ENCODE measurements at places on chromosomes 7 and 10.

GRCh38 chr10:84172467-84173356 is 889 bp upstream of the GPR15LG start:
- DNase-seq: no peak

DNA sequence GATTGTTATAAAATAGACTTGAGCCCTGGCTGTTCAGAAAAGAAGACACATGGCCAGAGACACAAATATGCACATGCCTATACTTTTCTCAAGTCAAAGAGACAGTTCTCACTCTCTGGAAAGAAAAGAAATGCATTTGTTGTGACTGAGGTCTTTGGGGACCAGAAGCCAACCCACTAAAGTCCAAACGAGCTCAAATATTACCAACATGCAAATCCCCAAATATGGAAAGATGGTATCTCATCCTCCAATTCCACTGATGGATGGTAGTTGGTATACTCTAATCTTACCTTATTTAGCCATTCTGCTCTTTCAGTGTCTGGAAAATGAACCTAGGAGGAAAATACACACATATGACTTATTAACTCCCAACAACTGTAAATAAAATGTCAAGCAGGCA is 30.6 kb downstream of the ESYT2 start:
- DNase-seq: no peak

DNA sequence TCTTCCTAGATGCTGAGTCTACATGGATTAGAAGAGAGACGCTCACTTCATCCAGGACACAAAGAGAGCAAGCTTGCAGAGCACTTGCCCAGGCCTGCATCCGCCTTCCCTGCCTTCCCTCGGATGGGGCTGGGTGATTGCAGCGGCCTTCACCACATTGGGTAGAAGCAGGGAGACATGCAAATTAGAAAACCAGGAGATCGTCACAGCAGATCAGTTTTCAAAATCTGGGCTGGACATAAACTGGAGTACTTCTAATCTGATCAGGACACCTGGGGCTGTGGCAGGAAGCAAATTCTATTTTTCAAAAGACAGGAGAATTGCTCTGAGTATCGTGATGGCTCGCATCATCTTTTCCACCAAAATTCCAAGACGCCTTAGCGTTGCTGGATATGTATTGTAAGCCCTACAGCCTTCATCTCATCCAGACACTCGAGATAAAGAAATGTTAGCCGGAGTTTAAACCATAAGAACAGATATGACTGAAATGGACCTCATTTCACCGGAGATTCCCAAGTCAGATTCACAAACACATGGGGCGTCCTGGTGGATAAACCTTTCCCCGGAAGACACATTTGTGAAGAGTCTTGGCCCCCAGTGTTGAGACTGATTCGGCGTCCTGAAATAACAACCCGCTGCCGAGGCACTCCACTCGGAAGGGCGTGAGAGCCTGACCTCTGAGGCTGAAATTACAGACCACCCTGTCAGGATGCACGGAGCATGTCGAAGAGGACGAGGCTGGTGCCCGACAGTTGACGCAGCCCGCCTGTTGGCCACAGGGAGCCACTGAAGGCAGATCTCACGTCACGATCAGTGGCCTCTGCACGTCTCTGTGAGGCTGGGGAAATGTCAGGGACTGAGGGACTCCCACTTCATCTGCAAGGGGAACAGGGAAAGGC is 91.2 kb upstream of the PARD3 start:
- DNase-seq: no peak

GRCh38 chr10:71516890-71517289 is 120.2 kb downstream of the CDH23 start:
- DNase-seq: no peak

GRCh38 chr10:118028619-118029018 is 18.1 kb downstream of the RAB11FIP2 start:
- no peak for DNase-seq

DNA sequence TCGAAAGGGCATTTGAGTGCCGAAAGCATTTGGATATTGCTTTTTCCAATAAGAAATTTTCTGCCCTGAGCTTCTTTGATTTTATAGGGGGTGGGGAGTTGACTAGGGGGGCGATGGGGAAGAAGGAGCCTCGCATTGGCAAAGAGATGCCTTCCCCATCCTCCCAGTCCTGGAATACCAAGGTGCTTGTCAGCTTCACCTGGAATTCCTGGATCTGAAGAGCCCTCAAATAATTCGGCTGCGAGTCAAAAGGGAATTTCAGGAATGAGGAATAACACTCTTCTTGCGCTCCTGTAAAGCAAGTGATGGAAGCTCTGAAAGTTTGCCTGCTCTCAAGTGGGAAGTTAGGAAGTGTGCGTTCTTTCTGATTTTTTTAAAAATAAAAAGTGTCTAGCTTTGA is 7.3 kb downstream of the NXPH1 start:
- DNase-seq: no peak

DNA sequence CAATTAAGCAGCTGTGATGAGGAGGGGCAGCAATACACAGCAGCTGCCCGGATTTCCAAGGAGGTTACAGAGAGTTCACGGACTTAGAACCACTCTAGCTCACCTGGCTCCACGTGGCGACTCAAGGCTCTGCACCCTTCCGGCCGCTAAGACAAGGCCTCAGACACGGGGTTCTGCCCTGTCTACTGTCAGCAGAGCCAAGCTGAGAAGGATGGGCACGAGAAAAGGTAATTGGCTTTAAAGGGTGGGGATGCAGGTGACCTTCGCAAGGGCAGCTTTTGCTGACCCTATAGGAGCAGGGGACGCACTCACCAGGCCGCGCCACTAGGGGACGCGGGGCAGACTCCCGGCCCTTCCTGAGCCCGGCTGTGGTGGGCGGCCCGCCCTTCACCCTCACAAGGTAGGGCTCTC is 152.4 kb downstream of the KIF20B start:
- no peak for DNase-seq

DNA sequence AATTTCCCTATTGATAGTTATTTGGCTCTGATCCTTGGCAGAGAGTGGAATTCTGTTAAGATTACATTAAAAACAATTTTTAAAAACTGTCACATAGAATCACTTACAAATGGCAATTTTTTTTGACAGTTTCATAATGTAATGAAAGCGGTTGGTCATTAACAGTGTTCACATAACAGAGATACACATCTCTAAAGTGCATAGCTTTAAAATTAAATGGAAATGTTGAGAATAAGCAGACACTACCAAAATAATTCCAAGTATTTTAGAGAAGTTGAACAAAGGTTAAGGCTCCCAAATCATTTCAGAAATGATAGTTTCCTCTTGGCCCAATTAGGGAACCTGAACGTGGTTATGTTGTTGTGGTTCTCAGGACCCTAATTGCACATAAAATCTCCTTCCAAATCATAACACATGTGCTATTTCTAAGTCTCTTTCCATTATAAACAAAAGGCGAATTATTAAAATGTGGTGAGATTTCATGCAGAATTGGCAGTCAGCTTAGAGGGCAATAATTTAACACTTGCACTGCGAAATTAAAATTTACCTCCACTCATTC is 528.9 kb upstream of the FZD8 start:
- DNase-seq: no peak

DNA sequence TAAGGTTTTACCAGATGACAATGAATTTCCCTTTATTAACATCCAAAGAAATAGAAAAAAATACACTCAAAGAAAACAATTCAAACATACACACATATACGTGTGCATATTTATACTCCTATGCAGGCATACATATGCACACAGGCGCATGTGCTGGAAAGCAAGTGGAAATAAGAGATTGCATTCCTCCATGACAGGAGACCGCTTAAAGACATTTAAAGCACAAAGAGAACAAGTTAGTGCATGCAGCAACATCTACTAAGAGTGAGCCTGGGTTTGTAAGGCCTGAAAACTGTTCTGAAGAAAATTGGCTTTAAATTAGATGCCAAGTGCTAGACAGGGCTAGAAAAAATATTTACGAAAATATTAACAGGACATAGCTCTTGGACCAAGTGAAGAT is 40.1 kb upstream of the PPP1R17 start:
- no peak for DNase-seq

DNA sequence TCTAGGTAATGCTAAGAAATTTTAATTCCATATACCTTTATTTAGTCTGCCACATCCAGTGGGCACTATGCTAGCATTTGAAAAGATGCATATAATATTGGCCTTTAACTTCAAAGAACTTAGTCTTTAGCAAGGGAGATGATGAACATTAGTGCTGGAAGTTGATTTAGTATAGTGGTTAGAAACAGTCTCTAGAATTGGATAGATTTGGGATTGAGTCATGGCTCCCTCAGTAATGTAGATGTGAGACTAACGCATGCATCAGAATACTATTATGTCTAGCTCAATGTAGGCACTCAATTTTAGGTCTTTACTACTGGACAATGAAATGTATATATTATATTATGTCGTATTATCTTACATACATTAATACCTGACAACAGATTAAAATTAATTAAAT is 5.8 kb downstream of the DKK1 start:
- no peak for DNase-seq

- DNase-seq: no peak
These were observed 129.6 kb downstream of the ATP6V0E2 start for GRCh38 chr7:150003304-150003810.

DNA sequence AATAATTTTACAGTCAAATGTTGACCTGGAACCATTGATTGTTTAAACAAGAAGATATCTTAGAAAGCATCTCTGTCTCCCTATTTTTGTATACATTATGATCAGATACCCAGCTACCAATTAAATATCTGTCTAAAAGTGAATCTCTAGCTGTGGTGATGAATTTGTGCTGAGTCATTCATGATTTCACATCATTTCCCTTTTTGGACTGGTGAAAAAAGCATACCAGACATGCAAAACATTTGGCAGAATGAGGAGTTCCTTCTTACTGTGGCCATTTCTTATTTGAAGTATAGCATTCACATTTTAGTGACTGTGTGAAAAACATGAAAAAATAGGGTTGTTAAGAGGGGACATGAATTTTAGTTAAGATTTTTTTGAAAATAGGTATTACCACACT is 98.0 kb upstream of the GATA3 start:
- DNase-seq: no peak

DNA sequence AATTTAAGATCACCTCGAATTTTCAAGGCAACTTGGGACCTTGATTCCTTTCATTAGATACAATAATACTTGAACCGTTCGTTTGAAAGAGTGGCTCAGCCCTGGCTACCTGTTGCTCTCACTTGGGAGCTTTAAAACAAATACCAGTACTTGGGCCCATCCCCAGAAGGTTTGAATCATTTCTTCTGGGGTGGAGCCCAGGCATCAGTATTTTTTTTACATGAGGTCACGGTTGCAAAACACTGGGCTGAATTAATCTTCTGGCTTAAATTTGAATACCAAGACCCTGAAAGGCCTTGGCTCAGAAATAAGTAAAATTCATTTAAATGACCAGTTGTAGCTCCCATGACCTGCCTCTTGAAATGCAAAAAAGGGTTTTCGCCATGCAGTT is 214.9 kb downstream of the CREB5 start:
- DNase-seq: no peak

DNA sequence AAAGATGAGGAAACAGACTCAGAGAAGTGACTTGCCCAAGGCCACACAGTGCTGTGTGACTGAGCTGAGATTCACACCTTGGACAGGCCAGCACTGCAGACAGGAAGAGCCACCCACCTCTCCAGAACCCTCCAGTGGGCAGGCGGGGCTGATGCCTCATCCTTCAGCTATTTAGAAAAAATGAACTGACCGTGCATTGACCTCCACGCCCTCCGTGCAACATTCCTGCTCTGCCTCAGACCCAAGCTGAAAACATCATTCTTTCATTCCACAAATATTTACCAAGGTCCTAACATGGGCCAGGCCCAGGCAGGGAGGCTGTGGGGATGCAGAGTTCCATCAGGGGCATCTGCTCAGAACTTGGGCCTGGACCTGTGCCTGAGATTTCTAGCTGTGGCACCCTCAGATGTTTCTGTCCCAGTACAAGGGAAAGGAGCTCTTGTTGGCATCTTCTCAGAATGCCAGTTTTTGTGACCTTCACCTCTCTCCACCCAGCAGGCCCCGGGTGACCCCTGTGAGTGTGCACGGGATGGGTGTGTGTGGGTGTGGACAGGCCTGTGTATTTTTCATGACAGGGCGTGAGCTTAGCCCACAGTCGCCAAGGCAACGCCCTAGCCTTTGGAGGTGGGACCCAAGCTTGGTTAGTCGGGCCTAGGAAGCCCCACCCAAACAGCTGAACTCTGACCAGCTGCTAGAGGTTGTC is 6.5 kb downstream of the VSIR start:
- no peak for DNase-seq

DNA sequence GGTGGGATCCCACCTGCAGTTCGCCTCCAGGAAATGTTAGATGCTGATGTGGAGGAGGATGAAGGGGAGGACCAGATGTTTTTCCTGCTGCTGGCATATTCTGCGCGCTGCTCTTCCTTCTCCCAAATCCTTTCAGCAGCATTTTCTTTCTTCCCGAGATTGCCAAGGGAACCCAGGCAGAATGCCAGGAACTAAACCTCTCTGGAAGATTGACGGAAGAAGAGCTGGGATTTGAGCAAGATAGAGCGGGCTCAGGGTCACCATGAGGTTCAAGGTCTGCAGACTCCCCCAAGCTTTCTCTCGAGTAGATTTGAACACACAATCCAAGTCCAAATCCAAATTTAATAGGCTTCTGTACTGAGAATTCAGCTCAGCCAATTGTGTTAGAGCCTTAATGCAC is 345.2 kb upstream of the C7orf33 start:
- DNase-seq: no peak

GRCh38 chr7:15131661-15132060 is 229.1 kb upstream of the DGKB start:
- DNase-seq: no peak

- no peak for DNase-seq
These were observed at the start of gene DLG5 for GRCh38 chr10:77926566-77927401. Gene DLG5 (minus strand): TSS chr10:77926755. CDS start chr10:77926520, 235 bp downstream.

DNA sequence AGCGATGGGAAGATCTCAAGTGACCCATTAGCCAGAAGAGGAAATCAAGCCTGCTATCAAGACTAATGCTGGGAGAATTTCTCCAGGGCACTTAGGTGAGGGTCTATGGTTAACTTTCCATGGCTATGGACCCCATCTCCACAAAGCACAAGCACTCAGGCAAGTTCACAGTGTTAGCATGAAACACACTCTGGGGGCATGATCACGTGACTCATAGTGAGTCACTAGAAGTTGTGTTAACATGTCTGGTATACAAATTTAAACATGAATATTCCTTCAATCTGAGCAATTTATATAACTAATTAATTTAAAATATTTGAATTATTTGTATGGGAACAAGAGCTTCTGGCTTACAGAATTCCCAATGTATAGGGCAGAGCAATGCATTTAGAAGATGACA is 131.8 kb downstream of the FAM204A start:
- DNase-seq: no peak
